ACHN (cell line): ENCODE measurements at places on chromosomes 2 and 18.

DNA sequence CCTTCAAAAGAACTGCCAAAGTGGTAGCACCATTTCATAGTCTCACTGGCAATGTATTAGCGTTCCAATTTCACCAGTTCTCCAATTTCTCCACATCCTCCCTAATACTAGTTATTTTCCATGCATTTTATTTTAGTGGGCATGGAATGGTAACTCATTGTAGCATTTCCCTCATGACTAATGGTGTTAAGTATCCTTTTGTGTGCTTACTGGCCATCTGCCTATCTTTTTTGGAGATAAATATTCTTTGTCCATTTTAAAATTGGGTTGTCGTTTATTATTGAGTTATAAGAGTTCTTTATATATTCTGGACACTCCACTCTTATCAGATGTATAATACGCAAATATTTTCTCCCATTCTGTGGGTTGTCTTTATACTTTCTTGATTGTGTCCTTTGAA lies 107.1 kb downstream of the THADA start:
- no peak for DNase-seq

GRCh38 chr2:179049546-179050311 lies at the start of gene CCDC141:
Gene CCDC141, minus strand, starts transcription at chr2:179050137. Its CDS starts 196 bp downstream, at chr2:179049941.
- no peak for DNase-seq

DNA sequence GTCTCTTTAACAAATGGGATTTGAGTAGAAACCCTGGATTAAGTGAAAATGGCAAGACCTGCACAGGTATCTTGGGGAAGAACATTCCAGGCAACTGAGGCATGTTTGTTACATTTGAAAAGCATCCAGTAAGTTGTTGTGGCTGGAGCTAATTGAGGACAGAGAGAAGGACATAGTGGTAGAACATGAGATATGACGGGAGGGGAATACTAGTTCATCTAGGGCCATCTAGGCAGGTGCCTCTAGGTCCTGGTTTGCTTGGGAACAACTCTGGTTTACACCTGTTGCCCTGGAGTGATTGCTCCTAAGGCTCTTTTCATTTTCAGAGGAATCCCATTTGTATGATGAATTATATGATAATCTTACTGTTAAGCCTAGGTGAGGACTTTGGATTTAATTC lies 19.7 kb upstream of the CCDC141 start:
- DNase-seq: no peak

- DNase-seq: no peak
These were observed 16.4 kb downstream of the TMEM18 start for GRCh38 chr2:660586-661359.

GRCh38 chr2:72998724-72999123 lies 72.8 kb downstream of the SFXN5 start:
- DNase-seq: no peak

DNA sequence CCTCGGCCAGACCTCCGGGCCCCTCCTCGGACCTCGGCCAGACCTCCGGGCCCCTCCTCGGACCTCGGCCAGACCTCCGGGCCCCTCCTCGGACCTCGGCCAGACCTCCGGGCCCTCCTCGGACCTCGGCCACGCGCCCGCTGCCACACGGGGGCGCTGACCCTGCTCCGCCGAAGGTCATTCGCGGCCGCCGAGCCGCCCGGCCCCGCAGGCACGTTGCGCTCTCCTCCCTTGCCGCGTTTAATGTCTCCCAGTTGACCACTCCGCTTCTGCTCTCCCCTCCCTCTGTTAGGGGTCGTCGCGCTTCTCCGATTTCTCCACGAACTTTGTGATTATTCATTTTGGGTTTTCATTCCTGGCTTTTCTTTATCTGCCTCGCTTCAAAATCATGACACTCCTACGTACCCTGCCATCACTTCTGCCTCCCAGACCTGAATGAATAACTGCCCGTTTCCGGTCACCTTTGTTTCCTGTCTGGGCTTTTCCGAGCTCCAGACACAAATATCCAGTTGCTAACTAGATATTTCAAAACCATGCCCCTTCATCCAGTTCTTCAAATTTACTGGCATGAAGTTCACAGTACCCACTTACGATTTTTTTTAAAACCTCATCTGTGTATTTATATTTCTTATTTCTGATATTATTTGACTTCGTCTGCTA lies 14.8 kb upstream of the COLEC12 start:
- no peak for DNase-seq

DNA sequence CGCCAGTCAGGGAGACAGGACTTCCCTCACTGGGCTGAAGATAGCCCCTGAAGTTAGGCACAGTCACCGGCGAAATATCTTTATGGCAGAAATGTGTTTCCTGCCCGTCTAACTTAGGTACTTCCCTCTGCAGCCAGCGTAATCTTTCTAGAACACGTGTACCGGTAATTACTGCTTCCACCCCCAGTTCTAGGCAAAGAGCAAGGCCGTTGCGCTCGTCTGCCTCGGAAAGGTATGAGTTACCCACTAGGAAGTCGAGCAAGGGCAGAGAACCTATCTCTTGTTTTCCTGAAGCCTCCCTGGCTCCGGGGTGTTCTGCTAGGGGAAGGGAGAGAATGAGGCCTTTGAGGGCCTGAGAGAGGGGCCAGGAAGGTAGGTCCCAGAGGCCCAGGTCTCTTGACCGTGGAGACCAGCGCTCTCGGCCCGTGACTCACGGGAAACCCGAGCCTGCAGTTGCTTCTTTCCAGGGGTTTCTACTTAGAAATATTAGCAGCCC lies 70.0 kb downstream of the TWSG1 start:
- DNase-seq: no peak

DNA sequence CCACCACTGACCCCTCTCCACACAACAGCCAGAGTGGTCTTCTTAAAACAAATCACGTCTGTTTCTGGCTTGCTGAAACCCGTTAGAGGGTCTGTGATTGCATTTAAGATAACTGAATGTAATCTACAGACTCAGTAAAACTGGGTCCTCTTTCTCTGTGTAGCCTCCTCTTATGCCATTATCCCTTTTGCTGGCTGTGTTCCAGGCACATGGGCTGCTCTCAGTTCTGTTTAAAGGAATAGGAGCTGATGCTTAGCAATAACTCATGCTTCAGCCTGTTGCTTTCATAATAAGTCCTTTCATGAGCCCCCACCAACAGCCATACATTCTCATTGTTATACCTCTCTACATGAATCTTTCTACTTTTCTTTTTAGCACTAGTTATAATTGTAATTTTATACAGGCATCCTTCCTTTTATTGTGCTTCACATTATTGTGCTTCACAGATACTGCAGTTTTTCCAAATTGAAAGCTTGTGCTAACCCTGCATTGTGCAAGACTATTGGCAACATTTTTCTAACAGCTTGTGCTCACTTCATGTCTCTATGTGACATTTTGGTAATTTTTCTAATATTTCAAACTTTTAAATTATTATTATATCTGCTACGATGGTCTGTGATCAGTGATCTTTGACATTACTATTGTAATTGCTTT lies 782.6 kb downstream of the MBD2 start:
- no peak for DNase-seq
